ENCODE measurements at places on chromosomes 6 and 20.

DNA sequence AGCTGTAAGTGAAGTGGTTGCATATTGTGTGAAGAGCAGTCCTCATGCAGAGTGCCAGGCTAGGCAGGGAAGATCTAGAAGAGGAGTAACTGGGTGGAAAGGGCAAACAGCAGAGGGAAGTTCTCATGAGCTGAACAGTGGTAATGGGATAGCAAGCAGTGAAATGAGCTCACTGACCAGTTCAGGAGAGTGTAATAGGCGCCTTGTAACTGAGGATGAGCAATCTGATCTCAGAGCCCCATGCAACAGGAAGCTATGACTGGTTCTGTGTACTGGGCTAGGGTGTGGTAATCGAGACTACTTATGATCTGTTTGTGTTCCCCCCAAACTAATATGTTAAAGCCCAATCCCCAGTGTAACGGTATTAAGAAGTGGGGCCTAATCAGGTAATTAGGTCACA lies 98.6 kb downstream of the RFX6 start:
- no peak for DNase-seq

DNA sequence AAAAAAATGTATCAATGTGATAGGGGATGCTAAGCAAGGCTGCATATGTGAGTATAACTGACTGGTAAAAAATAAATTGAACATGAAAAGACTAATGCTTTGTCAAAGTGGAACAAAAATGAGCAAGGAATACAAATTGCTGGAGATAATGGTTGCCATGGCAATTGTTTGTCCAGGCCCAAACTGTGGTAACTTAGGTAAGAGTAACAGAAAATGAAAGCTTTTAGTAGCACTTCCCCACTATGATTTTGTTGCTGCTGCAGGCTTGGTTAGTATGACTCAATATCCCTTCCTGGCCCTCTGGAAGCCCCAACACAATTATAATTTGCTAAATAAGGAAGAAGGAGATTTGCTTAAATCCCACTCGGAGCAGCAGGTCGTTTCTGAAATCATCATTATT lies 577.1 kb downstream of the DOK5 start:
- DNase-seq, result no peak

DNA sequence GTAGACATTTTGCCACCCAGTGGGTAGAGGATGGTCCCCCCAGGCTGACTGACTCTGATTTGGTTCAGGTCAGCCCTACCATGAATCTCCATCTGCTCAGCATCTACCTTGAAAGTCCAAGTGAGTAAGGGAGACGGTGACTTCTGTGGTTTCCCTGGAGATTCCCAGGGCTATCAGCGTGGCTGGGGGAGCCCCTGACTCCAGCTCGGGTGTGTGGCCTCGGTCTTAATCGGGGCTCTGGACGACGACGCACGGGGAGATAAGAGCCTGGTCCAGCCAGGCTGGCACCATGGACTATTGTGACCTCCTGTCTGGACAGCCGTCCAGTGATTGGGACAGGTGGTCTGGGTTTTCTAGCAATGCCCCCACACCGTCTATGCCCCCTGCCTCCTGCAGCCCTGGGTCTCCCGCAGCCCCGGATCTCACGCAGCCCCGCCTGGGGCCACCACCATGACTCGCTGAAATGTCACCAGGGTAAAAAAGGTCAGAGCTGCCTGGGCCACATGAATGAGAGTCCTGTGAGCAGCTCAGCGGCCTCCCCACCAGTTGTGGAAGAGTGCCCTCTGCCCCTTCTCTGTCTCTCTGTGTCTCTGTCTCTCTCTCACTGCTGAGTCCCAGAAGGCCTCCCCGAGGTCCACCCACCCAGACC lies 47.1 kb upstream of the GATA5 start:
- DNase-seq, result no peak

DNA sequence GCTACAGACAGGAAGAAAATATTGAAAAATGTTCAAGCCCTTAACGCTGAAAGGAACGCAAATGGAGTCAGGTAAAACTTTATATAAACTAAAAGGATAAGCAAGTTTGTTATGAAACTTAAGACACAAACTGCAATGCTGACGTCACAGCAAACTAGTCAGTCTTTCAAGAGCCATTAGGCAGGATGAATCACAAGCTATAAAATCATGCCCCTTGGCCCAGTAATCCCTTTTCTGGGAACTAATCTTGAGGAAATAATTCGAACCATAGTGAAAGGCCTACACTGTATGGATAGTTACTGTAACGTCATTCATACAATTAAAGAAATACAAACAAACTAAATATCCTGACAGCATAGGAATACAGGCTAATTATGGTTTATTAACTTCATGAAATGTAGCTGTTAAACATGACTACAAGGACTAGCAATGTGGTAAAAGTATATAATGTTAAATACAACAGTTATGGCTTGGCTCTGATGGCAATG lies 42.7 kb upstream of the HINT3 start:
- no peak for DNase-seq

DNA sequence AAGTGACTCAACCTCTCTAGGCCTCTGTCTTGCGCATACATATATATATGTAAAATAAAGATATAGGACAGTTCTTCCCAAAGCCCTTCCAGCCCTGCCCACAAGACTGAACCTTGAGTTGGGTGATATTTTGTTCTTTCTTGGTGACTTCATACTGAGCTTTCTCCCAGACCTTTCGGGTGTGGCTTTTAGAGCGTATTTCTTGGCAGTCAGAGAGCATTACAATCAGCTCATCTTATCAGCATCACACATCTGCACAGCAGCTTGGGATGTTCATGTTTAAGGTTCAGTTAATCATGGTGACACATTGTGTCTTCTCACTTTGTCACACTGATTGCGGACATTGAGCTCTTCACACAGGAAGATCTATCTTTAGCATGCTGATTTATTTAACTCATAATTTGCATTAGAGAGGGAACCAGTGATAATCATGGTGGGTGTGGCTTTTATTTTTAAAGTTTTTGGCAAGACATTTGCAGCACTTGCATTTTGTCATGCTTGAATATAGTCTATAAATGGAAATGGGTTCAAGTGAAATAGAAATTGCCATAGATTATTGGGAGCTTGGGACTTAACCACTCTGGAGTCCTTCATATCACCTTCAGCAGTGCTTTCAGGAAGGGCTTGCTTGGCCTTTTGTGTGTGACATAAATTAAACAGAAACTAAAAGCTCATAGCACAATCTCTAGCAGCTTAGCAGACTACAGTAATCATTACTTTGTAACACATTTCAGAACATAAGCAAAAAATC lies 8.3 kb downstream of the KIF3B start:
- peak; percentile 23 for DNase-seq

DNA sequence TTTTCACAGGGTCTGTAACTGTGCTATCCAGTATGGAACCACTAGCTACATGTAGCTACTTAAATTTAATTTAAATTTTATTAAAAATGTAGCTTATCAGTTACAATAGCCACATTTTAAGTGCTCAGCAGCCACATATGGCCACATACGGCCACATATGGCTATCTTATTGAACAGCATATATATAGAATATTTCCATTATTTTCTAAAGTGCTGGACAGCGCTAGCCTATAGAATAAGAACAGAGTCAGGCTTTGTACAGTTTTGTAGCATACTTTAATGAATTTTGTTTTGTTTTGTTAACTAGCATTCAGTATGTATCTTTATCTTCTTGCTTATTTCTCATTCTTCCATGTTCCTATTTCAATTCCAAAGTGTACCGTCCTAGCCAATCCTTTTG lies 118.4 kb downstream of the JAG1 start:
- DNase-seq, result no peak

GRCh38 chr6:8130399-8130798 lies 28.1 kb upstream of the EEF1E1 start:
- DNase-seq, result no peak

DNA sequence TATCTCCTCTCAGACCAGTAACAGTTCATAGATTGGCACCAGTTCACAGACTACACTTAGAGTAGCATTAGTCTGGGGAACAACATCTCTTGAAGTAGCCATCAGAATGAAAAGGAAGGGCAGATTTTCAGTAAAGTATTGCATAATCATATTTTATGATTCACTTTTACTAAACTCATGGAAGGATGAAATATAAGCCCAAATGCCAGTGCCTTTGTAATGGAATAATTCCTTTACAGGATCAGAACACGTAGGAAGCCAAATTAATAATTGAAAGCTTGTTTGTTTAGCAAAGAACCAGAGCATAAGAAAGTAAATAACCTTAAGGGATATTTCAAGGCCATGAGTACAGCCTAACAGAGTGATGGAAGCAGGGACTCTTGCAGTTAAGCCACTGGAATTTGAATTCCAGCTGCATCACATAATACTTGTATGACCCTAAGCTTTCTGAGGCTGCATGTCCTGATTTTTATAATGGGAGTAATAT lies 11.4 kb upstream of the LOC128125822 start:
- no peak for DNase-seq

DNA sequence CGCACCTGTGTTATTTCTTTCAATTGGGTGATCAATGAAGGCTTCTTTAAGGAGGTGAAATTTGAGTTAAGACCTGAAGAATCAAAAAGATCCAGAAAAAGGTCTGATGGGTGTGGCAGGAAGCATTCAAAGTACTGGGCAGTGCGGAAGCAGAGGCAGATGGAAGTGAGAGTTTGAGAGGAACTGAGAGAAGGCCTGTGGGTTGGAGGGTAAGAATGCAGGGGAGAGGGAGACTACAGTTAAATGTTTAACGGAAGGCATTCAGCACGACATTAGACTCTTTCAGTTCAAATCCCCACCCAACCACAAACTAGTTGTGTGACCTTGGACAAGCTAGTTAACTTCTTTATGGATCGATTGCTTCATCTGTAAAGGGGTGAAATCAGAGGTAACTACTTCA lies 50.5 kb upstream of the GCM1 start:
- DNase-seq, result no peak

DNA sequence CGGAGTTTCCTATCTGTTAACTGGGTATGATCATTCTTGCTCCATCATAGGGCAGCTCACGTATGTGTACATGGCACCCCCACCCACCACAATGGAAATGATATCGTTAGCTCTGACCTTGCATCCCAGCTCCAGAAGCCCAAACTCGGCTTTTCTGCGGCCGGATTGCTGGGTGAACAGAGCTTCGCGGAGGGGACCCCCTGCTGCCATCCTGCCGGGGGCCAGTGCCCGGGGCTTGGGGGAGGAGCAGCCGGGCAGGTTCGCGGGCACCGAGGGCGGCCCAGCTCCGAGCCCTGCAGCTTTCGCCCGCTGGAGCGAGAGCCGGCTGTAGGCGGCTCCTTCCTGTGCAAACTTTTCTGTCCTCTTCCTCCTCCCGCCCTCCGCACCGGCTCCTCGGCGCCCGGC lies 24.9 kb upstream of the FUCA2 start:
- no peak for DNase-seq

- no peak for DNase-seq
These were observed 80.6 kb downstream of the LAMA2 start for GRCh38 chr6:128963561-128963960.

- DNase-seq, result peak; percentile 43
These were observed 38.8 kb downstream of the SRC start for GRCh38 chr20:37384683-37385174.

DNA sequence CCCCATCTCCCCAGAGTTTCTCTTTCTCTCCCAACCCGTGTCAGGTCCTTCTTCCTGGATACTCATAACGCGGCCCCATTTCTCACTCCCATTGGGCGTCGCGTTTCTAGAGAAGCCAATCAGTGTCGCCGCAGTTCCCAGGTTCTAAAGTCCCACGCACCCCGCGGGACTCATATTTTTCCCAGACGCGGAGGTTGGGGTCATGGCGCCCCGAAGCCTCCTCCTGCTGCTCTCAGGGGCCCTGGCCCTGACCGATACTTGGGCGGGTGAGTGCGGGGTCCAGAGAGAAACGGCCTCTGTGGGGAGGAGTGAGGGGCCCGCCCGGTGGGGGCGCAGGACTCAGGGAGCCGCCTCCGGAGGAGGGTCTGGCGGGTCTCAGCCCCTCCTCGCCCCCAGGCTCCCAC lies at the start of gene HLA-F:
HLA-F (plus strand) TSS at position 173 of the 404 bp plus-strand sequence; CDS start at position 203, 30 bp downstream.
- DNase-seq, result peak; percentile 62

- DNase-seq, result no peak
These were observed 121.7 kb upstream of the TNFAIP3 start for GRCh38 chr6:137745321-137745720.

GRCh38 chr20:22578221-22579118 lies 5.9 kb downstream of the FOXA2 start:
- DNase-seq, result no peak

- no peak for DNase-seq
These were observed 14.5 kb downstream of the COL9A3 start for GRCh38 chr20:62831361-62831788.

DNA sequence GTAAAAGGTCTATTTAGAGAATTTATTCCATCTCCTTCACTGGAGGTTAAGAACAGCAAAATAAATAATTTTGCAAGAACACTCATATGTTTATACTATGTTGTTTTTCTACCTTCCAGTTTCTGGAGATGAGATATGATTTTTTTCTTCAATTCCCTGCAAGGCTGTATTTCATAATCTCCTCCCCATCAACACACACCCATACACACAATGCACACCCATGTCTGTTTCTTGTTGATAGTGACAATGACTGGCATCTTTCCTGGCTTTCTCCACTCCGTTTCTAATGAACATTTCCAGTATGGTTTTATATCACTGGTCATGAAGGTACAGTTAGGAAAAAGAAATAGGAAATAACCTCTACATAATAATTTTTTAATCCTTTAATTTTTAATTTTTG lies 202.1 kb downstream of the ARHGAP18 start:
- DNase-seq, result no peak

DNA sequence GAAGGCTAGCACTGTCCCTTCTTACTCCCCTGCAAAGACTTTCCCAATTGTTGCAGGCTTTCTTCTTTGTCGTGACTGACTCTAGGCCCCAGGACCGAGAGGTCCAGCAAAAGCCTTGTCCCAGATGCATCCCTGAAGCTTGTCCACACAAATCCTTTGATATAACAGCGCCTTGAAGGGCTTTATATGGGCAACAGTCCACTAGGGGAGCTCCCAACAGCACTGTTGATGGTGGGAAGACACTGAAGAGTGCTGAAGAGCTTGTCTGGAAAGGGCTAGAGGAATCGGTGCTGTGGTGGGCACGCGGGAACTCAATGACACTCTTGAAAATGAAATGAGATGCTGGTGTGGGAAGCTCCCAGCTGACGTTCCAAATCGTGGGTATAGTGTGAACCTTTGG lies 316.1 kb upstream of the CDH4 start:
- no peak for DNase-seq
